NCI-H1694 treated with DMSO at 0.1 percent for 48 hours (cell line): ENCODE measurements at places on chromosomes 6 and 20.

DNA sequence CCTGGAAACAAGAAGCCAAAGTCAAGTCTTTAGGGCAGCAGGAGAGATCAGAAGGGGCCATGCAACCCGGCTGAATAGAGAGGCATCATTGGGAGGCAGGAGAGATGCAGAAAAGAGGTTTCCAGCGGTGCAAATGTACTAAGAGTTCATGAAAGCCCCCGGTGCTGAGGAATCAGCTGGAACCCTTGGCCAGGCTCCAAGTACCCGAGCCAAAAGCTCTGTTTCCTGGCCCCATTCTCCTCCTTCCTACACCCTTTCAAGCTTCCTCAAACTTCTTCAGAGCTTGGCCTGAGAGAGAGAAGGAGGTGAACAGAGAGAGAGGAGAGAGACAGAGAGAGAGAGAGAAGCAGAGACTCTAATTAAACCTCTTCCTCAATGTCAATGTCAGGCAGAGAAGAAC lies 433.5 kb downstream of the PRKN start:
- no peak for DNase-seq

DNA sequence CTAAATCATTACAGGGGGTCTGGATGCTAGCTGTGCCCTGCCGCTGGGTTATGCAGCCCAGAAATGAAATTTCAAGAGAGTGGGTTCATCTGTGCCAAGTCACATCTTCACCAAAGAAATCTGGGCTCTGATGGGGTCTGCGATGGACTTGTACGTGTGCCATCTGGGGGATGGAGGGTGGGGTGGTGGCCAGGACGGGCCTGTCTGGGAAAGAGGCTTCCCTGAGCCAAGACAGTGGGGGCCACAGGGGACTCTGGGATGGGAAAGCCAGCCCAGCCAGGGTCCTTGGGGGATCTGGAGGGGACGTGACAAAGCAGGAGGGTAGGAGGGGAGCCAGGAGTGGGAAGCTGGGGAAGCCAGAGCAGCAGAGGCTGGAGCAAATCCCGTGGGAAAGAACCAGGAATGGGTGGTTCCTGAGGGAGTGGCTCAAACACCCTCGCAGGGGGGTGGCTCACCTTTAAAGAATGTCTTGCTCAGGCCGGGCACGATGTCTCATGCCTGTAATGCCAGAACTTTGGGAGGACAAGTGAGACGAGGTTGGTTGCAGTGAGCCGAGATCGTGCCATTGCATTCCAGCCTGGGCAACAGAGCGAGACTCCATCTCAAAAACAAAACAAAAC lies 36.3 kb upstream of the SULF2 start:
- DNase-seq: no peak

GRCh38 chr6:122078481-122078880 lies 321.0 kb upstream of the HSF2 start:
- no peak for DNase-seq

- DNase-seq: no peak
Observed at GRCh38 chr6:55286824-55287223, 40.4 kb upstream of the GFRAL start.

DNA sequence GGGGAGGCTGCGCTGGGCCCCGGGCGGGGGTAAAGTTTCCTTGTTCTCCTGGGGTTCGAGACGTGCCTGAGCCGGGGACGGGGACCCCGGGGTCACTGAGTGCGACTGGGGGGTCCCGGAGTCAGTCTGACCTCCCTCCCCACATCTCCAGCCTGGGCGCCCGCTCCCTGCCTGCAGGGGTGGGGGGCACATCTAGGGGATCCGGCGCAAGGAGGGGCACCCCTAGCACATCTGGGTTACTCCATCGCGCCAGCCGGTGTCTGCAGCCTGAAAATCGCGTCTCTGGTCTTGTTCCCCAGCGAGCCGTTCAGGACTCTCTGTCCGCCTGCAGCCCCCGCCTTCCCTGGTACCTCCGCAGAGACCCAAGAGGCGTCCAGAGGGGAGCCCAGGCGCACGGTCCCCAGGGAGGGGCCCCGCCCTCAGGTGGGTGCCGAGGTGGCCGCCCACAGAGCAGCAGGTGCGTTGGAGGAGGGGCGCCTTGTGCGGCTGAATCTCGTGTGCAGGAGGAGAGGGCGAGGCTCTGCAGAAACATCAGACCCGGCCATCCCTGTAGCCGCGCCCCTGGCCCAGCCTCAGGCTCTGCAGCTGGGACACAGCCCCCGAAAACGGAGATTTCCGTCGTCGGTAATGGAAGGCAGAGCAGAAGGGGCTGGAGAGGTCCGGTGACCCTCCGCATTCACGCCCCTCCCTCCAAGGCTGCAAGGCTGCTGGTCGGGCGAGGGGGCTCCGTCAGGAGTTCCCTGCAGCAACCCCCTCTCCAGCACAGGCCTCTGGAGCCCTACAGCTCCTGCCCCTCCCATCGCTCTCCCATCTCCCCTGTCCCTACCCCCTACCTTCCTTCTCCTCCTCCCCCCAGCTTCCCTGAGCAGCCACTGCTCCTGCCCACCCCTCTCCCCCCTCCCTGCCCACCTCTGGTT lies 628 bp upstream of the CHRNA4 start:
- no peak for DNase-seq

DNA sequence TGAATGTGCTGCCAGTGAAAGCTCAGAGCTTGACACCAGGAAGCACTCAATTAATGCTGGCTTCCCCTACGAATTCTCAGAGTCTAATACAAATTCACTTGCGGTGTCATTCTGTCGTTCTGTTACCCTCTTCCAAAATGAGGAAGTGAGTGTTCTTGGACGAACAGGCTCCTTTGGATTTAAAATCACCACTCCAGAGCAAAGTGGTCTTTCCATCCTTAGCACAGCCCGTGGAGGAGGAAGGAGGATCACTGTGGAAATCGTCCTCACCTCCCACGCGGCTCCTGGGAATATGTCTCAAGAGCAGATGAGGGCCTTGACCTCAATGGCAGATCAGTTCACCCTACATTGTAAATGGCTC lies 41.7 kb downstream of the RIOK1 start:
- no peak for DNase-seq

- DNase-seq: no peak
Observed at GRCh38 chr20:39289316-39289715, 327.2 kb downstream of the DHX35 start.
